ENCODE measurements at places on chromosomes 3 and 15.

- no peak for DNase-seq
These were observed 116.1 kb downstream of the ANP32A start for GRCh38 chr15:68704496-68705021.

- no peak for DNase-seq
These were observed 200.3 kb downstream of the KBTBD8 start for GRCh38 chr3:67198374-67198773.

GRCh38 chr3:13224967-13225366 is 151.7 kb upstream of the IQSEC1 start:
- DNase-seq: no peak

DNA sequence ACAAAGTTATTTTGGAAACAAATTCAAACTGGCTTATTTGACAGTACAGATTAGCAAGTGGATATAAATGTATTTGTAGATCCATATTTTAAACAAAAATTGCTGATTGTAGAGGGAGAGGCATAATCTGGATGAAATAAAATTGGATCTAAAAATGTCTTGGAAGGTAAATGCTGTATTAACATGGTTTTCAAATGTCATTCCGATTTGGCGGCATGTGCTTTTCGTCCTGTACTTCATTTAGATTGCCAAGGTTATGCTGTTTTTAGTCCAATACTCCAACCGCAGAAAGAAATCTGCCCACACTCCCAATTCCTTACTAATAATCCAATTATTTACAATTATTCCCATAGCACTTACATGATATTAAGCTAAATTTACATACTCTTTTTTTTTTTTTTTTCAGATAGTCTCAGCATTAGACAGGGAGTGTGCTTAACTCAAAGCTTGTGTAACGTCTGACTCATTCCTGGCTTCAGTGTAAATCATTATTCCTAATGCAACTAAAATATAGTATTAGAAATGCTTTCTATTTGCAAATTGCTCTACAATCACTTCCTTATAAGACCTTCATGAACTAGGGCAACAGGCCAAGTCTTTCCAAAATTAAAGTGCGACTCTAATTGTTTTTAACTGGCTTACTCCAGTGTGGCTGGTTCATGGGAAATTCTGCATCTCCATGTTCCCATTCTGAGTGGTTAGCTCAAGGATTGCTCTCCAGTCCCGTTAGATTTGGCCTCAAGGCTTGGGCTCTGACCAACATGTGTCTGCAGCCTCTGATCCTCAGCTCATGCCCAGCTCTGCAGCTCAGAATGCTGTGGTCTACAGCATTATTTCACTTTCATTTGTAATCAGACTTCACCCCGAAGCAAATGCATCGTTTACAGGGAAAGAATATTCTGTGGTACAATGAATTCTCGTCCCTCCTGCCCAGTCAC is 103.9 kb downstream of the FBN1 start:
- peak; percentile 70 for DNase-seq

GRCh38 chr3:42190701-42191442 is 75.1 kb downstream of the CCK start:
- no peak for DNase-seq
